GM13976 (cell line): ENCODE measurements at places on chromosomes 11 and 22.
A peak's percentile ranks its signal among the peaks of the same experiment; 100 is the strongest.

- DNase-seq: no peak
These were observed 1415.1 kb upstream of the RAG2 start for GRCh38 chr11:38013157-38013556.

DNA sequence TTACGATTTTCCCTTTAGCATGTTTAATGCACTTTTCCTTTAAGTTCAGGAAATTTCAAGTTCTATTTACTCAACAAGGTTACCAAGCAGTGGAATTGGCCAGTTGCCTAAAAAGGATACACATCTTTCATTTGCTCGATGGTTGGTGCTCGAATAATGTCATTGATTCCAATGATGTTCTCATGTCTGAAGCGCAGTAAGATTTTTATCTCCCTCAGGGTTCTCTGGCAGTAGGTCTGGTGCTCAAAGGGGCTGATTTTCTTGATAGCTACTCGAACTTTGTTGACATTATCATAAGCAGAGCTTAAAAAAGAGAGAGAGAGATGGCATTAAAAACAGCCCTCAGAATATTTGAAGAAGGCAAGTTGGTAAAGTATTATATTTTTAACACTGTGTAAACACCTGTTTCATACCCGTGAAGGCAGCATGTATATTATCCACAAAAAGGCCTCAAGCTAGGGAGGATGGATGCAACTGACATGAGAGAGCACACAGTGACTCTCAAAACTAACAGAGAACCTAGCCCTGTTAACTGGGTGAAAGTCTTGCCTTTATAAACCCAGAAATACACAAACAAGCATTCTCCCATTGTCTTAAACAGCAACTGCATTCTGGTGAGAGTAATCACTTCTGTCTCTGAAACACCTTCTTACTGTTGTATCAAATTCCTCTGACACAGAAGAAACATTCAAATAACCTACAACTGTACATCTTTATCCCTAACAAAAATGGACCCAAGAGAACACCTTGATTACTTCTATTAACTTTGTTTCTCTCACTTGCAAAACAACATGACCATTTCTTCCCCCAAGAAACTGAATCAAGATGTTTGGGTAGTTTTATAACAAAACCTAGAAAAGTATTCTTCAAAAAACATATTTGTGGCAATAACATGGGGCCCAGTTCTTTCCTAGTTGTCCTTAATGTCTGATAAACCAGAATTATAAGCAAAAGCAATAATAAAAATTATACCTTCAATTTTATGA, 59.6 kb downstream of the MAPK1 start:
- DNase-seq: no peak

- no peak for DNase-seq
These were observed 47.5 kb upstream of the SOX6 start for GRCh38 chr11:16403851-16404250.

- no peak for DNase-seq
These were observed 8.8 kb downstream of the MISFA start for GRCh38 chr11:18608376-18608775.

DNA sequence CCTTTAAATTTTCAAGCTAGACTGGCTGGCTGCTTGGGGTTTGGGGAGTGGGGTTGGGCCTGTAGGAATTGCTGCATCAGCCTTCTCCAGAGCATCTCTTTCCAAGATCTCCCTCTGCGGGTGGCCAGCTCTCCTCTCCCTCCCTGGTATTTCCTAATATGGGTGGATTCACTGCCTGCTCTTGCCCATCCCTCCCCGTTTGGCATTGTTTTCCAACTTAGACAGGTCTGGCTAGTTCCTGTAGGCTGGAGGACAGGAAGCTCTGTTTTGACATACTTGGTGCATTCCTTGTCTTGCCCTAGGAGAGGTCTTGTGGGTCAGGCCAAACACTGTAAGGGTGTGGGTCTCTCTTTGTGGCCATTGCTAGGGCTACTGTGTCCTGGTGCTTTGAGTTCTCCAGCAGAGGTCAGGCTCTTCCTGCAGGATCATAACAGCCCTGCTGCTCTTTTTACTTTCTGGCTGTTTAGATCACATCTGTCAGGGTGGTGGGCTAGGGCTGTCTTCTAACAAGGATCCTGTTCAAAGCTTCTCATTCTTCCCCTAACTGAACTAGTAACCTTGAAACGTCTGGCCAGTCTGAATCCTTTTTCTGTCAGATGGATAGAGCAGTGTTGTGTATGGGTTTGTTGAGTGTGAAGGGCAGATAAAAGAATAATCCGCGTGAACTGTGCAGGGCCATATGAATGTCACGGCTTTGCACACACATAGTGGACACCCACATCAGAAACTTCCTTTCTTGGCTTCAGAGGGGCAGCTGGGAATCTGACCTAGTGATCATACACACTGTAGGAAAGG, 18.3 kb upstream of the MICALL1 start:
- no peak for DNase-seq

GRCh38 chr11:133215596-133216230, 316.6 kb downstream of the OPCML start:
- DNase-seq: no peak

DNA sequence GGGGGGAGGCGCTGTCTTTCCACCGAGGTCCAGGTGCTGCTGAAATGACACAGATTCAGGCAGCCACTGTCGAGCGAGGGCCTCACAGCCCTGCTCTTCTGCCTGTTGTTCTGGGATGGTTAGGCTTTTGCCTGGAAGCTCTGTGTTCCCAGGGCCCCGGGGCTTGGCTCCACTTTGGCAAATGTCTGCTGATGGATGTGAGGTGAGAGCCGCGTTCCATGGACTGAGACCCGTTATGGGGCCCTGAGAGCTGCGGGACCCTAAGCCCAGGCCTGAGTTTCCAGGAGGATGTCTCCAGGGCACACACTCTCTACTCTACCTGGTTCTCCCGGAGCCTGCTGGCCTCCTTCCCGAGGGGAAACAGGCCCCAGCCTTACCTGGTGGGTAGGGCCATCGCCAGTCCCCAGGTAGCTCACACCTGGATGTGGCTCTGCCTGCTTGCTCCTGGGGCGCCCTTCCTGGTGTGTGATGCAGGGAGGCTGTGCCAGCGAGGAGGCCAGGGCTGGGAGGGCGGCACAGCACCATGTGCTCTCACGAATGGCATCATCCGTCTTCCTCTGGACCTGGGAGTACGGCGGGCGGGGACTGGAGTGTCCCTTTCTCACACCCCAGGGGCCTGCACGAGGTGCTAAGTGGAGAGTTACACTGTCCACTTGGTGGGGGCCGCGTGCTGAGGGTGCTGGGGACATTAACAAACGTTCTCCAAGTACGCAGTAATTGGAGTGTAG, 435.5 kb downstream of the TBC1D22A start:
- no peak for DNase-seq

DNA sequence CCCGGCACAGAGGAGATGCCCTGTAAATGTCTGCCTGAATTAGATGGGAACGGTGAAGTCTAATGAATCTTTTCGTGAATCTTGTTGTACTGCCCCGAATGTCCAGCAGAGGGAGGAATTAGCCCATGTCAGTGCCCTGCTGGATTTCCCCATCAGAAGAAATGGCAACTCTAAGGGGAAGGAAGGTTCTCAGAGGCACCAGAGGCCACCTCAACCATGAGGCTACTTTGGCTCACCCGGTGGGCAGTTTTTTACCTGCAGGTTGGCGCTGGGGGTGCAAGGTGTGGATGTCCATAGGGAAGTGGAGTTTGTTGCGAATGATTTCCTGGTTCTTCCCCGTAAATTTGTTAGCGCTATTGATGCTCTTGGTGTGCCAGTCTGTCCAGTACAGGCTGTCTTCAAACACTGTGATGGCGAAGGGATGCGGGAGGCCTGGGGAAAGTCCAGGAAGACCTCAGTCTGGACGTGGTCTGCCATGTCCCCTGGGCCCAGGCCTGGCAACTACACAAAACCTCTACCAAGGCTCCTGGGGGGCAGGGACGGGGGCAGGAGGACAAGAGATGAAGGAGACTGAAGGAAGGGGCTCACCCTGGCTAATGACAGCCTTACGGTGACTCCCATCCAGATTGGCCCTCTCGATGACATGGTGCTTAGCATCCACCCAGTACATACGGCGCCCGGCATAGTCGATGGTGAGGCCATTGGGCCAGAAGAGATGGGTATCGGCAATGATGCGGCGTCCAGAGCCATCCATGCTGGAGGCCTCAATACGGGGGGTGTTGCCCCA, 28.5 kb downstream of the LRP4 start:
- peak; percentile 84 for DNase-seq
